ENCODE measurements at places on chromosomes 16 and 17. TPM values are rescaled to one million over a fixed set of nuclear protein-coding genes. Genes with fewer than 3 reads are reported as not detected.

TBC1D3B gene
- 3.8 TPM for total RNA-seq

TTYH2 gene
- 5.5 TPM for total RNA-seq

ZKSCAN2 gene
- total RNA-seq, result 4.9 TPM

CCL14 gene
- 104 TPM for total RNA-seq

TOX3 gene
- total RNA-seq, result not detected

CHST4 gene
- not detected for total RNA-seq
